ENCODE measurements at places on chromosomes 7 and 10.

GRCh38 chr7:51224811-51225595 is 91.6 kb downstream of the COBL start:
- no peak for DNase-seq

- no peak for DNase-seq
Measured at GRCh38 chr7:28893888-28894287, 64.2 kb downstream of the TRIL start.

- DNase-seq: no peak
Measured at GRCh38 chr7:39083781-39084180, 106.1 kb downstream of the POU6F2 start.

DNA sequence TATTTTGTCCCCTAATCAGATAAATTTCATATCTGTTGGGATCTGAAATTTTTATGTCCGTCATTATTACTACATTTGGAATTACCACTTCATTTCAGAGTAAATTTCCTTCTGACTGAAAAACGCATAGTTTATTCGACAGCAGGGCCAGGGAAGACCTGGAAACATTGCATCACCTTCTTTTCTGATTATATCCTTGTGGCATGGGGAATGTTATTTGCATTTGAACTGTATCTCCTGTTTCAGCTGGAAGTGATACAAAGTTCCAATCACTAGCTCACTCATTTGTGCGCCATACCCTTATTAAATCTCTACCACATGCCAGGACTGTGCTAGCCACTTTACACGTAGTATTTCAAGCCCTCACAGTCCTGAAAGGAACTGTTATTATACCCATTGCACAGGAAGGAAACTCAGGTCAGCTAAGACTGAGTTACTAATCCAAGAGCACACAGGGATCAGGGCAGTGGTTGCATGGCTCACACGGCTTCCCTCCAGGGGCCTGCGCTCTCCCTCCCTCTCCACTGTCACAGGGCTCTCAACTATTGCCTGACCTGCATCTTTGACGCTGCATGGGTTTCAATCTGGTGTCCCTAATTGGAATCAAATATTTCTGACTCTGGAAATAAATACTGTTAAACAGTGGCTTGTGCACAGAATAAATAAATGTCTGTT is 84.4 kb upstream of the NANOS1 start:
- no peak for DNase-seq

DNA sequence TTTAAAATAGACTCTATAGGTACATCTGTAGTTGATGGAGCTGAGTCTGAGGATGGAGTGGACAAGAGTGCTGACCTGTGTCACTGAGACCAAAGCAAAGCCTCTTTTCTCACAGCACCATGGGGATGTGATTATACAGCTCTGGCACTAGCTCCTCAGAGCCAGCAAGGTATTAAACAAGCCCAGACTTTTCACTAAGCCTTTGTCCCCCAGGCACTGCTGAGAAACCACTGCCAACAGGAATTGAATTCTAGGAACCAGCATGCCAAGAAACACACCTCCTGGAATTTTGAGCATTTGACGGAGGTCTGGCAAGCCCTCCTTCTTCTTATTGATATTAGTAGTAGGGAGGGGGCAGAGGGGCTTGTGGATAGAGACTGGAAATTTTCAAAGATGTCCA is 147.0 kb downstream of the C1GALT1 start:
- no peak for DNase-seq

GRCh38 chr7:34759477-34760125 is 101.6 kb downstream of the NPSR1 start:
- DNase-seq: no peak

GRCh38 chr10:71496927-71497762 is 100.4 kb downstream of the CDH23 start:
- no peak for DNase-seq

DNA sequence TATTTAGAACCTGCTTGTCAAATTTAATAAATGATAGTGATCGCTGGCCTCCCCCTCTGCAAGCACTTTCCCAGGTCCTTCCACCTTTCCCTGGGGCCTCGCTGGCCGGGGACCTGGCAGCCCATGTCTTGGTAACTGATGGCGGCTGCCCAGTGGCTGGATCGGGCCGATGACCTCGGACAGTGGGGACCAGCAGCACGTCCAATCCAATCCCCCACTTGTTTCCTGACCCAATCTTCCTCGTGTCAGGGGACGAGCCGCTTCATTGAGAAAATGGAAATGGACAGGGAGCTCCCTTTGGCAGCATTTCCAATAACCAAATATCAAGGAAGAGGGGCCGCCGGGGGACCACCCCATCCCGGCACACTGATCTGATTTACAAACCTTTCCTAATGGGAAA is 17.2 kb downstream of the EBF3 start:
- DNase-seq: no peak

DNA sequence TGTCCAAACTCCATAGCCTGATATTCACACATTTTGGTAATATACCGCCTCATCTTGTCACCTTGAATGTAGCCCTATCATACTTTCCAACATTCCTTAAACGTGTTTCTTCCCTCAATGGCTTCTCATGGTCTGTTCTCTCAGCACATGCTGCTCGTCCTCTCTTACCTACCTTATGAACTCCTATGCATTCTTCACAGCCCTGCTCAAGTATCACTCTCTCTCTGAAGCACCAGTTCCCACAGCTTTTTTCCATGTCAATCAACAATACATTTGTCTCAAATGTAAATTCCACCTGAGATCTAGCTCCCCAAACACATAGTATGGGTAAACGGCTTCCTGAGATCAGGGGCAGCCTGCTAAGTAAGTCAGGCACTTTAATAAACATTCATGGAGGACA is 85.2 kb upstream of the ZMIZ1 start:
- no peak for DNase-seq

GRCh38 chr10:128432423-128432822 is 306.2 kb upstream of the MKI67 start:
- no peak for DNase-seq

- DNase-seq: no peak
Measured at GRCh38 chr7:4882169-4883032, 1.1 kb downstream of the RADIL start.

GRCh38 chr7:30412782-30413504 is 65.6 kb downstream of the NOD1 start:
- no peak for DNase-seq

- DNase-seq: no peak
Measured at GRCh38 chr7:130850956-130851355, 116.9 kb upstream of the KLF14 start.

GRCh38 chr10:15068802-15069201 is 19.8 kb downstream of the ACBD7 start:
- DNase-seq: no peak

- no peak for DNase-seq
Measured at GRCh38 chr7:90574820-90575187, 21.3 kb upstream of the CDK14 start.

Measured in activated T-helper 1 cell treated with anti-CD3 and anti-CD28 coated beads, Interleukin-2, amount 50 U/mL, for 16 hours (primary cell).